ENCODE measurements at places on chromosomes 6 and 20.

GRCh38 chr6:84078335-84078734, 44.8 kb downstream of the MRAP2 start:
- ATAC-seq, result no peak

GRCh38 chr6:17182961-17183360, 81.1 kb downstream of the STMND1 start:
- ATAC-seq, result no peak

- ATAC-seq, result no peak
Observed at GRCh38 chr6:138958595-138958994, 29.5 kb downstream of the REPS1 start.

- ATAC-seq, result no peak
Observed at GRCh38 chr6:29870104-29870503, 42.5 kb downstream of the HLA-G start.

DNA sequence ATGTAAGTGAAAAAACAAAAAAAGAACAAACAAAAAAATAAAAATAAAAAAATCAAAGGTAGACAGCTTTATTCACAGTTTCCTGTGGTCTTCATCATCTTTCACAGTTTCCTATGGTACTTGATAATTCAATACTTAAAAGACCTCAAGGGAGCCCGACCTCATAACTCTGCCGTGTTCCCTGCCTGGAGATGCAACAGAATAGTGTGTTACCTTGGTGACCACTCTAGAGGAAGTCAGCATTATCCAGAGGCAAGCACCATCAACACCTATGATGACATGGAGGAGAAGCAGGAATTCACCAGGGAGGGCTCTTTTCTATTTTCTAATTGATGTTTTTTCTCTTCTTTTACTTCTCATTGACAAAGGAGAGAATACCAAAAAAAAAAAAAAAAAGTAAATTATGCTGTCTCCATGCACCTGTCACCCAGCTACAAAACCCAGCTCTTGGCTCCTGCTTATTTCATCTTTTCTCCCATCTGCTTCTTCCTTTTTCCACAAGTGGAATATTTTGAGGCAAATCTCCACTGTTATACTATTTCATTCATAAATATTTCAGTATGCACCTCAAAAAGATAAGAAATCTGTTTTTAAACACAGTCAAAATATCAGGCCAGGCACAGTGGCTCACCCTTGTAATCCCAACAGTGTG, 95.8 kb upstream of the STXBP5 start:
- no peak for ATAC-seq

GRCh38 chr20:2156666-2157624, 55.3 kb downstream of the STK35 start:
- peak; percentile 80 for ATAC-seq

- no peak for ATAC-seq
Observed at GRCh38 chr6:111367393-111368088, 115.5 kb downstream of the REV3L start.

GRCh38 chr6:136502786-136503185, 47.4 kb downstream of the MAP7 start:
- peak; percentile 92 for ATAC-seq

- no peak for ATAC-seq
Observed at GRCh38 chr6:63521475-63522210, 50.6 kb upstream of the LOC128125822 start.

- ATAC-seq, result no peak
Observed at GRCh38 chr6:139530561-139530960, 156.1 kb upstream of the CITED2 start.

DNA sequence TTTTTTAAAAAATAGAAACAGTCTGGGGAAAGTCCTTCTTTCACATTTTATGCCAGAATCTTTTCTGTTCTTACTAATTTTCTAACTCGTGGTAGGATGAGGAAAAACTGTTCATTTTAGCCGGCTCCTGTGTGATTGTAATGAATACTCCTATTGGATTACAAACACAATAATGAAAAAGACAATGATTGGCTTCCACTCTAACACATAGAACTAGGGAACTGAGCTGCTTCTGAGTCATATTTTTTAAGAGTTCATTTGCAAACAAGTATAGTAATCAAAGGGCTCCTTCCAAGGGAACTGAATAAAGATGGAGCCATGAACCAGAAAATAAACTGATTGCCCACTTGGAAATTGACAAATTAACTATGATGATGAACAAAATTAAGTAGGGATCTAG, 265.3 kb upstream of the TCF21 start:
- no peak for ATAC-seq

- ATAC-seq, result no peak
Observed at GRCh38 chr20:48489046-48489463, 338.7 kb downstream of the PREX1 start.

DNA sequence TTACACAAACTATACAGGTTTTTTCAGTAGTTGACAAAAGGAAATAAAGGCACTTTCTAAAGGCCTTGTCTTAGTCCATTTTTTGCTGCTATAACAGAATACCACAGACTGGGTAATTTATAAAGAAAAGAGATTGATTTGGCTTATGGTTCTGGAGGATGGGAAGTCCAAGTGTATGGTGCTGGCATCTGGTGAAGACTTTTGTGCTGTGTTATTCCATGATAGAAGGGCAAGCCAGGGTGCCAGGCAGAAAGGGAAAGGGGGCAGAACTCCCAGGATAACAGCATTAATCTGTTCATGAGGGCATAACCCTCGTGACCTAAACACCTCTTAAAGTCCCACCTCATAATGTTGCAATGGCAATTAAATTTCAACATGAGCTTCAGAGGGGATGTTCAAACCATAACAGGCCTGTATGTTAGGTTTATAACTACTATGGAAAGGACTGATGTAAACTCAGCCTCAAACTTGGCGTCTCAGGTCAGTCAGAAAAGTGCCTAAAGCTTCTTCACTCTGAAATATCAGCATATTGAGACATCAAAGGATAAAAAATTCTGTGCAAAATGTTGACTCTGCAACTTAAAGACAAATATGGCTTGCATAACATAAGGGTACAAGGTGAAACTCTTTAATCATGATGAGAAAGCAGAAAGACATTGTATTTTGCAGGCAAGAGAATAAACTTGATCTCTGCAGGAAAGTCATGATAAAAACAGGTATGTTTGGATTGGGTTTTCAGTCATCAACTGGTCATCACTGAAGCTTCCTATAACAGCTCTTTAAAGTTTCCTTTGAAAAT, 42.8 kb downstream of the RNF217 start:
- ATAC-seq, result no peak

GRCh38 chr6:43172104-43173007, 1.3 kb downstream of the SRF start:
- ATAC-seq, result no peak

- ATAC-seq, result no peak
Observed at GRCh38 chr6:157652601-157653363, 170.3 kb upstream of the SNX9 start.

GRCh38 chr20:48291896-48292295, 506.6 kb upstream of the SULF2 start:
- no peak for ATAC-seq

DNA sequence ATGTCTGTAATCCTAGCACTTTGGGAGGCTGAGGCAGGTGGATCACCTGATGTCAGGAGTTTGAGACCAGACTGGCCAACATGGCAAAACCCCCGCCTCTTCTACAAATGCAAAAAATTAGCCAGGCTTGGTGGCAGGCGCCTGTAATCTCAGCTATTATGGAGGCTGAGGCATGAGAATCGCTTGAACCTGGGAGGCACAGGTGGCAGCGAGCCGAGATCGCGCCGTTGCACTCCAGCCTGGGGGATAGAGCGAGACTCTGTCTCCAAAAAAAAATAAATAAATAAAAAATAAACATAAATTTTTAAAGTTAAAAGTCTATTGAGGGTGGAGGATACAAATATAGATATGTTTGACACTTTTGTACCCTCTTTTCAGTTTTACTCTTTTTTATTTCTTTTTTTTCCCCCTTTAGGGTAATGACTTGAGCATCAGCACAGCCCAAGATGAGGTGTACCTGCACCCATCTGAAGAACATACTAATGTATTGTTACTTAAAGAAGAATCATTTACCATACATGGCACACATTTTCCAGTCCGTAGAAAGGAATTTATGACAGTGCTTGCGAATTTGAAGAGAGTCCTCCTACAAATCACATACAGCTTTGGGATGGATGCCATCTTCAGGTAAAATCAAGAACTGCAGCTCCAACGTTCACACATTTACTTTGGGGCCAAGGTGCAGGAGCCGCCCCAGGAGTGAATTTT, 368.9 kb downstream of the LAMA2 start:
- peak; percentile 79 for ATAC-seq

GRCh38 chr20:50431066-50431450, 79.1 kb upstream of the PTPN1 start:
- ATAC-seq, result no peak

DNA sequence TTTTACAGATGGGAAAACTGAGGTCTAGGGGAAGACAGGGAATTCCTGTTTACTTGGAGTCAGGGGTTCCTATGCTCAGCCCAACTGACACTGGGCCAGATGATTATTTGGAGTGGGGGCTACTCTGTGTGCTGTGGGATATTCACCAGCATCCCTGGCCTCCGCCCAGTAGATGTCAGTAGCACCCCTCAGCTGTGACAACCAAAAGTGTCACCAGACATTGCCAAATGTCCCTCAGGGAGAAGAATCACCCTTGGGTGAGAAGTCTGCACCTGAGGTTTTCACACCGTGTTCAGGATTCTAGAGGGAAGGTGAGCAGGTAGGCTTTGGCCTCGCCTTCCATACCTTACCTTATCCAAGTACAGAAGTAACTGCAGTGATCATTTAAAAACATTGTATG, 27.6 kb downstream of the CDH26 start:
- ATAC-seq, result no peak

DNA sequence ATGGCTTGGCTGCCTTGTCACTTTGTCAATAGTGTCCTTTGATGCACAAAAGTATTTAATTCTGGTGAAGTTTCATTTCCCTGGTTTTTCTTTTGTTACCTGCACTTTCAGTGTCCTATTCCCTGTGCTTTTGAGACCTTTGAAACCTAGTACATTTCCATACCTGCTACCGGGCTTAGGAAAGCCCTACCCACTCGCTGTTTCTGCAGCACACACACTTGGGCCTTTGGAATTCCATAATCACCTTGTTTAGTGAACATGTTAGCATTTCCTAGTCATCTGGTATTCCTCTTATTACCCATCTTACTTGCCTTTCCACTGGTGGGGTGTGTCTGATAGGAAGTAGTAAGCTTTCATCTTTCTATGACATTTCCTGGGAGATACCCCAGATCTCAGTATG, 19.3 kb upstream of the SYNDIG1 start:
- no peak for ATAC-seq

GRCh38 chr6:4355241-4355640, 219.9 kb upstream of the ECI2 start:
- no peak for ATAC-seq

DNA sequence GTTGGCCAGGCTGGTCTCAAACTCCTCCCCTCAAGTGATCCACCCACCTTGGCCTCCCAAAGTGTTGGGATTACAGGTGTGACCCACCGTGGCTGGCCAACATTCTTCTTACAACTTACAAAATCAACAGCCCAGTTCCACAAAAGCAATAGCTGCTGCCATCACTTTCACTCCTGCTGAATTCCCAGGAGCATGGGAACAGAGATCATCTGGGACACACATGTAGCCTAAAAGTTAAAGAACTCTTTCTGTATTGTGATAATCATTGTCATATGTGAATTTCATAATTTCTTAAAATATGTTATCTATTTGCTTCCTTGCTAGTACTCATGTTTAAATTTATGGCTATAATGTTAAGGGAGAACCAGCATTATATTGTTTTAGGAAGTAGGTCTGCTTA, 51.7 kb downstream of the NCOA6 start:
- no peak for ATAC-seq

- peak; percentile 87 for ATAC-seq
Observed at GRCh38 chr20:10647471-10647870, 26.3 kb downstream of the JAG1 start.

DNA sequence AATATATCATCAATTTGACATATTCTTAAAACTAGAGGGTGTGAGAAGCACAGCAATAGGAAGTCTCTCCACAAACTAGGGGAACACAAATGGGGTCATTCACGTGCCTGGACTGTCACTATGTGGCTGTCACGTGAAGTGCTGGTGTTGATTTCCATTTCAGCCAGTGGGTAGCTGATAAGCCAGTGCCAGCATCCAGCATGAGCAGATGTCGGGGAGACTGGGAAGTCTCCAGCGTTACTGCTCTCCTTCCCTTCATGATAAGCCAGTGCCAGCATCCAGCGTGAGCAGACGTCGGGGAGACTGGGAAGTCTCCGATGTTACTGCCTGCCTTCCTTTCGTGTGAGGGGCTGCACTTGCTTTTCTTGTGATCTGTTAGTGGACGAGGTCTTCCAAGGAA, 5.6 kb upstream of the SLC17A9 start:
- no peak for ATAC-seq

DNA sequence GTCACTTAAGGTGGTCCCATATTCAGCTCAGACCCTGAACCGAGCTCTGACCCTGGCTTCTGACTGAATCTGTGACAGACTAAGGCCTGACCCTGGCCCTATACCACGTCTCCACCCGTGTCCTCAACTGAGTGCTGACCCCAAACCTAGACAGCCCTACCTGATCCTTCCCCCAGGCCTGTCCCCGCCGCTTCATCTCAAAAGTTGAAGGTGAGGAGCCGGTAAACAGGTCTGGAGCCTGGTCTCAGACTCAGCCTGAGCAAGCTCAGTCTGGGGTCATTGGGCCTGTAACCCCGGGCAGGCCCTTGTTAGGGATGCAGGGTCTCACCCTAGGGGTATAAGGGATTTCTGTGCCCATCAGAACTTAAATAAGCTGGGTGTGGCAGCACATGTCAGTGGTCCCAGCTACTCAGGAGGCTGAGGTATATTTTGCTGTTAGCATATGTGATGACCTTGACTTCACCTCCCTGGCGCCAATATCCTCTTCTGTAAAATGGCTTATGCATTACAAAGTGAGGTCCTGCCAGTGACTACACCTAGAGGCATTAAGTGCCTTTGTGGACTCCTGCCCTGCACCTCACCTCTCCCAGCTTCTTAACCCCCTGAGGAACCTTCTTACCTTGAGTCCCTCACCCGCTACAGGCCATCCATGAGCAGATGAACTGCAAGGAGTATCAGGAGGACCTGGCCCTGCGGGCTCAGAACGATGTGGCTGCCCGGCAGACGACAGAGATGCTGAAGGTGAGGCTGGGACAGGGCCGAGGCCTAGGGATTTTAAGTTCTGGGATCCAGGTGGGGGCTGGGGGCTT, 20.0 kb downstream of the RBCK1 start:
- ATAC-seq, result no peak

- ATAC-seq, result peak; percentile 52
Observed at GRCh38 chr20:37807471-37808232, 95.3 kb upstream of the VSTM2L start.
